ENCODE measurements at places on chromosomes 3 and 15.

GRCh38 chr15:37425541-37425940, 325.2 kb upstream of the MEIS2 start:
- DNase-seq = no peak

- no peak for DNase-seq
Observed at GRCh38 chr3:59878038-59878427, 828.2 kb upstream of the CFAP20DC start.

- no peak for DNase-seq
Observed at GRCh38 chr15:82958638-82959037, 6.1 kb upstream of the HOMER2 start.

DNA sequence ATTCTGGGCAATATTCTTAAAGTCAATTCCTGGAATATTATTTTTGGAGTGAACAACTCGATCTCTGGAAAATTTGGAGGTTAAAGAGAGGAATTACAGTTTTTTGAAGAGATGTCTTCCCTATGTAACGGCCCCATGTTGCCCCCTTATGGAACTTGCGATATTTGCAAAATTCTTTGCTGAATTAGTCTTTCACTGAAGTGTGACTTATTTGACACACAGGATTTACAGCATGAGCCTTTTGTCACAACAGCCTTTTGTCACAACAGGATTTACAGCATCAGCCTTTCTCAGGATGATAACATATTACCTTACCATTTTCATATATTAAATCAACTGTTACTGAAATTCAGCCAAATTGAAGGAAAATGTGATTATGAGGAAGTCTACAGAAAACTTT, 37.8 kb upstream of the SPTSSB start:
- no peak for DNase-seq

- no peak for DNase-seq
Observed at GRCh38 chr15:35506272-35506870, 39.6 kb downstream of the DPH6 start.

DNA sequence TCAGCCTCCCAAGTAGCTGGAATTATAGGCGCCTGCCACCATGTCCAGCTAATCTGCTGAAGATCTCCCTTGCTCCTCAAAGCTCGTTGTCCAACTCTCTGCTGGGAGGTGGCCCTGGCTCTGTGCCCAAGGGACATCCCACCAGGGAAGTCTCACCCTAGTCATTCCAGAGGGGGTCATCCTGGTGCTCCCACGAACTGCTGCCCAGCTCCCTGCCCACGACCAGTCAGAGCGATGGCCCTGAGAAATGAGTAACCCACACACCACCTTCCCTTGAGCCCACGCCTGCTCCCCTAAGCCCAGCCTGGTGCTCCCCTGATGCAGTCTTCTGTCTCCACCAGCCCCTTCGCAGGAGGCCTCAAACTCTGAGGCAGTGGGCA, 5.2 kb downstream of the KLHL25 start:
- DNase-seq = no peak

DNA sequence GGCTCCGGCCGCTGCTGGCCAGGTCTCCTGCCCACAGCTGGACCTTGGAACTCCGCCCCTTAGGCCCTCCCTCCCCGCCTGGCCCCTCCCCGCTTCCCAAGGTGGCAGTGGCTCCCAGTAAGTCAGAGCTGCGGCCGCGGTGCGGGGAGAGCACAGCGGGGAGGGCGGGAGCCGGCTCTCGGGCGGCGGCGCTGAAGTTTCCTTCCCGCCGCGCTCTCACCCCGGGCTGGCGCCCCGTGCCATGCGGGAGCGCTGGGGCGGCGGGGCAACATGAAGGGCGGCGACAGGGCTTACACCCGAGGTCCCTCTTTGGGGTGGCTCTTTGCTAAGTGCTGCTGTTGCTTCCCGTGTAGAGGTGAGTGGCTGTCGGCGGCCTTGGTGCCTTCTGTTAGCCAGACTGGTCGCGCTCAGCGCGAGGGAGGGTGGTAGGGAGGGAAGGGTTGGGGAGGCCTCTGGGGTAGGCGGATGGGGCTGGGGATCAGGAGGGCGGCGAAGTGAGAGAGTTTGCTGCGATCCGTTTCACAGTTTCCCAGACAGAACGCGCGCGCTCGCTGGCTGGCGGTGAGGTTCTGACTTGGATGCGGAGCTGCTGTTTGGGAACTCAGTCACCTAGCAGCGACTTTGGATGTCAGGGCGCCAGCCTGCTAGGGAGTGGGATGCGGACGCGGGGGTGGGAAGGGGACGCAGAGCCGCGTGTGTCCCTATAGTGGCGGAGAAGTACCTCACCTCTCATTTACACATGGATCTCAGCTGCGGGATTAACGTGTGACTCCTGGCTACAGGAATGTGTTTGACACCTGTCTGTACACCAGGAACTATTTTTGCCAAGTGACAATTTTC, 145.5 kb upstream of the UMPS start:
- no peak for DNase-seq

Measured in suprapubic skin (tissue), 4 donors.